ENCODE measurements at places on chromosomes 2 and 18.

GRCh38 chr18:3599195-3599594 lies 149.2 kb downstream of the TGIF1 start:
- no peak for DNase-seq

DNA sequence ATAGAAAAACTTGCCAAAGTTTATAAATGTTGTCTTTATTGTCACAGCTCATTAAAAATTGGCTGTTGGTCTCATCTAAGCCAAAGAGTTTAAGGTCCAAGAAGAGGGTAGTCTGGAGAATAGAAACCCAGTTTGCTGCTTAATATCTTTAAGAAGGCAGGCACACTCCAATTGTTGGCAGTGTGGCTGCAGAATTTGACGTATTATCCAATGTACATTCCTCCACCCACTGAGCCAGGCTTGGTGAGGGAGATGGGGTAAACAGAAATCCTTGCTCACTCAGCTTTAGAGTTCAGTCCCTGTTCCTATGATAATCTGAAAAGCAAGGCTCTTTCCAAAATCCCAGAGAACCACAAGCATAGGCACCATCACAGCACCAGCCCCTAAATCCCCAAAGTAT lies 10.7 kb upstream of the ADD2 start:
- DNase-seq = no peak

DNA sequence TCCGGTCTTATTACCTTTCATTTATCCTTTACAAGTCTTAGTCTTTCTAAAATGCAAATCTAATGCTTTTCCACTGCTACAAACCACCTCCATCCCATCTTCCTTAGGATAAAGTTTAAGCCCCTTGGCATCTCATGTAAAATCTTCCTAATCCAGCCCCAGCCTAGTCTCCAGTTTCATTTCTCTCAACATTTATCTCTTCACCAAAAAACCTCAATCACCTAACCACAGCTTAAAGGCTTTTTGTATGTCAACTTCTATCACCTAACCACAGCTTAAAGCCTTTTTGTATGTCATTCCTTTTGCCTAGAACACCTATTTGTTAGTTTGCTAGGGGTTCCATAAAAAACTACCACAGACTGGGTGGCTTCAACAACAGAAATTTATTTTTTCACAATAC lies 4.2 kb downstream of the TRAK2 start:
- no peak for DNase-seq

DNA sequence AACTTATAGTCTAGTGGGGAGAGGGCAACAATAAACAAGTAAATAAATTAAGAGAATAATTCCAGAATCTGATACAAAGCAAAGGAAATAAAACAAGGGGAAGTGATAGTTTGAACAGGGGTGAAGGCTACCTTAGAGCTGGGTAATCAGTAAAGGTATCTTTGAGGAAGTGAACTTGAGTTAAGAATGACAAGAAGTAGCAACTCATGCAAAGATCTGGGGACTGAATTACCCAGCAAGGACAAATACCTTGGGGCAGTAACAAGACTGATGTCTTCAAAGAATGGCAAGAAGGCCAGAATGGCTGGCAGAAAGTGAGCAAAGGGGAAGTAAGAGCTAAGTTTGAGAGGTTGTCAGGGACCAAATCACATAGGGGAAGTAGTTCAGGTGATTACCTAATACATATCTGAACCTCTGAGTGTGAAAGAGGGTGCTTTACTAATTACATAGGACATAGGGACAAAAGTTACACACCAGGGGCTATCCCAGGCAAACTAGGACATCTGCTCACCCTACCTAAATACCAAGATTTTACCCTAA lies 244.6 kb upstream of the HNRNPA3 start:
- no peak for DNase-seq

- DNase-seq = no peak
Measured at GRCh38 chr2:194271293-194271961, 1385.6 kb upstream of the SLC39A10 start.

- no peak for DNase-seq
Measured at GRCh38 chr2:104965900-104966299, 72.0 kb upstream of the MRPS9 start.

- peak; percentile 9 for DNase-seq
Measured at GRCh38 chr18:46917803-46918600, 600 bp downstream of the KATNAL2 start.
